ENCODE measurements at places on chromosomes 16 and 17.

GRCh38 chr16:69223882-69224281 lies 36.9 kb downstream of the SNTB2 start:
- no peak for DNase-seq

DNA sequence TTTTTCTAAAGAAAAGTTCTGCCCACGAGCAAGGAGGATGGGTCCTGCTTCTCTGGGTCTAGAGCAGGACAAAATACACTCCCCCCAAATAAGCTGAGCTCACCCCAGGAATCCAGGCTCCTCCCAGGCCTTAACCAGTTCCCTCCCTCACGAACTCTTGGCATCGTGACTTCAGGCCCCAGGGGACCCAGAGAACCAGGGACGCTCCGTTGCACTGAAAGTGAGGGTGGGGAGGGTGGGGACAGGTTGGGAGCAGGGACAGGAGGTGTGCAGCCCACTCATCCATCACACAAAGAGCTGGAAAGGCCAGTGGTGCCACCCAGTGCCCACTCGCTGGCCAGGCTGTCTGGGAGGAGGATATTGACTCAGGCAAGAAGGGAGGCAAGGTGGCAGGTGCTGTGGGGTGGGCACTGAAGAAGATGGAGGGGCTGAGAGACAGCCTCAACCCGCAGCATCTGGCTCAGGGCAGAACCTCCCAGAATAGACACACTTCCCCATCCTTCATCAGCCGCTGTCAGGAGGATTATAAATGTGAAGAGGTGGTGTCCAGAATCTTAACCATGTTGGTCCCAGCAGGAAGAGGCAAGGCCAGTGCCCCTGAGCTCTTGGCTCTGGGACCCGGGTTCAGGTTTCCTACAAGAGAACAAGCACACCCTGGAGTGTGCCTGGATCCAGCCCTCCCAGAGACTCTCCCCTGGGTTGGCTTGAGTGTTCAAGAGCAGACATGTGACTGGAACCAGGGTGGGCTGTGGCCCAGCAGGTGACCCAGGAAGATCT lies 67.9 kb upstream of the RPL38 start:
- DNase-seq, result no peak

- no peak for DNase-seq
These were observed 24.4 kb downstream of the TBX21 start for GRCh38 chr17:47757386-47757785.

DNA sequence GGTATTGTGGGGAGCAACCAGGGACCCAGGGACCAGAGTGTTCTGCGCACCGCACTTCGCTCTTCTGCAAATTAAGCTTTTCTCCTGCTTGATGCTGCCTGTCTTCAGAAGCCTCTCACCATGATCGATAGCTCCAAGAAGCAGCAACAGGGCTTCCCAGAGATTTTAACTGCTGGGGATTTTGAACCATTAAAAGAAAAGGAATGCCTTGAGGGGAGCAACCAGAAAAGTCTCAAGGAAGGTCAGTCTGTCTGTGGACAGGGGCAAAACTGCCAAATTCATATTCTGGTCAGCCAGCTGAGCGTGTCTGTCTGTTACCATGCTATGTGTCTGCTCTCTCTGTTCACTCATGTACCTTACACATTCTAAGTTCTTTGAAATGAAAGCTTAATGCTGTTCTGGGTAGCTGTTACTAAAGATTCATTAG lies 115.7 kb downstream of the MRTFB start:
- no peak for DNase-seq

GRCh38 chr17:61366715-61367413 lies 32.8 kb upstream of the TBX2 start:
- no peak for DNase-seq
